ENCODE measurements at places on chromosomes 7 and 10.

DNA sequence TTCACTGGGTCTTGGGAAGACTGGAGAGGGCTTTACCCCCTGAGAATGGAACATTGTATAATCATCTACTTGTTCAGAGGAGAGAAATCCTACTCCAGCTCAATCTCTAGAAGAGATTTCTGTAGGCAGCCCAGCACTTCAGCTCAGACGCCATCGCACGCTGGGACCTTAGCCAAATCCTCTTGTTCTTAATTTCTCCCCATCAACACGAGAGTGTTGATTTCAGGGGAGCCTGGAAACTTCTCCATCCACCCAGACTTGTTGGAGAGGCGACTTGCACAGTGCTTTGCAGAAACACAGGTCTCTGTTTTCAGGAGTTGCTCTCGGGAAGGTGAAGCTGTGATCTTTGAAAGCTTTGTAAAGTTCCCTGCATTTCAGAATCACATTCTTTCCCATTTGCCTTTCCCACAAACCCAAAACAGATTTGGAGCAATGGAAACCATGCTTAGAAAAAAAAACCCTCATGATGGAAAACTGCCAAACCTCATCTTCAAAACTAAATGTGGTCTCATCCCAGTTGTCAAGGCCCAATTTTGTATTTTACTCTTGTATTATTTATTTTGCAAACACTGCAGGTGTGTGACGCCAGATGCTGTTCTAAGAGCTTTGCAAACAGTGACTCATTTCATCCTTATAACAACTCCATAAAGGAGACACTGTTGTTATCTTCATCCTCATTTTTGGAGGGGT is 60.9 kb downstream of the CALML3 start:
- no peak for DNase-seq

DNA sequence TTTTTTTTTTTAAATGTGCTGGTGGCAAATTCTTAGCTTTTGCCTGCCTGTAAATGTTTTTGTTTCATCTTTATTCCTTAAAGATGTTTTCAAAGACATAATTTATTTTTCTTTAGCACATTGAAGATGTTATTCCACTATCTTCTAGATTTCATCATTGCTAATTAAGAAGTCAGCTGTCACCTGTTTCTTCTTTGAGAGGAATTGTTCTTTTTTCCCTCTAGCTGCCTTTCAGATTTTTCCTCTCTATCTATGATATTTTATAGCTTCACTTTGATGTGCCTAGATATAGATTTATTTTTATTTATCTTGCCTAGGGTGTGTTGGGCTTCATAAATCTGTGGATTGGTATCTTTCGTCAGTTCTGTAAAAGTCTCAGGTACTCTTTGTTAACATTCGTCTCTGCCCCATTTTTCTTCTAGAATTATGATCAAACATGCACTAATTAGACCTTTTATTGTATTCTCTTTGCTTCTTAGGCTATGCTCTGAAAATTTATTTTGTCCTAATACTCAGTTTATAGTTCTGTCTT is 50.0 kb upstream of the GATA3 start:
- DNase-seq = no peak

DNA sequence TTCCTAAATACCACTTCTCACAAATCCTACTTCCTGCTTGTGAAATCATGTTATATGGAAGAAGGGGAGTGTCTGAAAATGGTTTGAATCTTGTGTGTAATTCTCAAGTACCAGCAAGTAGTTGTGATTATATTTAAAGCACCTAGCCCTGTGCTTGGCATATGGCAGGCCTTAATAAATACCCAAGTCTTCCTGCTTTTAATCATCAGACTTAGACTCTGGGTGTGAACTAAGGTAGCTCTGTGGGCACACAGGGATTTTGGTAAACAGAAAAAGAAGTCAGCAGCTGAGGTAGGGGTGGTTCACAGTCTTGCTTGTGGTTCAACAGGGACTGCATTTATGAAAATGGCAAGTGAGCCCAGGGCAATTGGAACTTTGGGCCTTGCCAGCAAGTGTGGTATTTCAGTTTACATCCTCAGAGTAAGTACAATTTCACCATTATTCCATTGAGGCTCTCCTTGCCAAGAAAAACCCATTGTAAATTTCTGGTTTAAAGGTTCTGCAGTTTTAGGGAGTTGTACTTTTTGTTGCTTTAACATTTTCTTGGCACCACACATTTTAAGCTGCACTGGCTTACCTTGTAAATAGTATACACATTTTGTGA is 215.5 kb downstream of the AUTS2 start:
- DNase-seq = no peak

DNA sequence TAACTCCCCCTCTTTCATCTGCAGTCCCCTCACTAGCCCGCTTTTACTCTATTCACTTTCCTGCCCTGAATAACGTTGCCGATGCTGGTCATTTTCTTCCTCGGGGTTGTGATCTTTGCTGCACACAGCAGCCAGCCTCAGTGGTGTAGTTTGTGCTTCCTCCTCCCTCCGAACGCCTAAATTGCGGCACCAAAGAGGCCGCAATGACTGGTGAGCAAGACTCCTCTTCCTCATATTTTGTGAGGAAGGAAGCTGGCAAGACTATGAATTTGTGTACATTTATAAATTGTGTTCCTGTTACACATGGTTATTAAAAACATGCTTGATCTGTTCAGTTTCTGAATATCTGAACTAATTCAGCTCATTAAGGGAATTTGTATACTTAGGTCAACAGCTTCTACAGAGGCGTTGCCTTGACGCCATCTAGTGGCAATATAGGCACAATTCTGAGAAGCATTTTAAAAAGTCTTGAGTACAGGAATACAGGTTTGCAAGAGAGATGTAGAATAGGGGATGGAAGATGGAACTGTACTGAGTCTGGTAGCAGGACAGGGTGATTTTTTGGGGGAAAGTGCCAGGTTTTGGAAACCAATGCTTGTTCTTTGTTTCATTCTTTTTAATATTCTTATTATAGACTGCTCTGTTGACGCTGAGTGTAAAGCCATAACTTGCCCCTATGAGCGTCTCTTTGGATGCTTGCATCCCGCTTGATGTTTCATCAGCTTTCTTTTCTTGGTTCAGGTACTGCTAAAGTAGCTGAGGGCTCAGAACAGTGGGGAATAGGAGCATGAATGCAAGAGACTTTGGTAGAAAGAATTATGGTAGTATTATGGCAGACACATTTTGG is 4.1 kb upstream of the TAS2R5 start:
- peak; percentile 5 for DNase-seq

DNA sequence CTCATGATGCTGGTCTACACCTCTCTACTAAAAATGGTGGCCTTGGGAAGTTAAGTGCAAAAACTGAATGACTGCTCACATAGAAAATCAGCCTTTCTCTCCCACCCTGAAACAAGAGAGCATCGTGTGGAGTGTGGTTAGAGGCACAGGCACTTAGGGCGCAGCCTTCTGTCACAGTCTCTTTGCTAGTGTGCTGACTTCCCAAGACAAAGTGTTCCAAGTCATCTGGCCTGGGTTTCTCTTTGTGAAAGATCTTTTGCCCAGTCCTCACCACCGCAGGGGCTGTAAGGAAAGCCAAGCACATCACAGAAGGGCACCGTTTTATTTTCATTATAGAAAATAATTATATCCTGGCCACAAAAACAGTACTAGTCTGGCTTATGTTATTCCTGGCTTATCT is 12.5 kb downstream of the STN1 start:
- DNase-seq = no peak

DNA sequence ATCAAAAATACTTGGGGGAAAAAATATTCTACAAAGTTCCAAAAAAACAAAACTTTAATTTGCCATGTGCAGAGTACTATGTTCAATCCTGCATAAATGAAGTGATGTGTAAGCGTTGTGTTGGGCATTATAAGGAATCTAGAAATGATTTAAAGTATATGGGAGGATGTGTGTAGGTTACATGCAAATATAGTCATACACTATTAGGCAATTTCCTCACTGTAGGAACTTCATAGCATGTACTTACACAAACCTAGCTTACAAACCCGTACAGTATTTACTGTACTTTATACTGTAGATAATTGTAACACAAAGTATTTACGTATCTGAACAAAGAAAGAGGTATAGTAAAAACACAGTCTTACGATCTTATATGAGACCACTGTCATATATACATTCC is 72.3 kb downstream of the NRBF2 start:
- no peak for DNase-seq

- DNase-seq = no peak
These were observed 2.8 kb downstream of the MPP7 start for GRCh38 chr10:28300027-28300426.

GRCh38 chr10:3784510-3785250 is at the start of gene KLF6:
Gene KLF6 (minus strand): TSS chr10:3785209. CDS start chr10:3785014, 195 bp downstream.
- no peak for DNase-seq

- DNase-seq = no peak
These were observed 37.7 kb upstream of the ITGB1 start for GRCh38 chr10:32995751-32996150.

DNA sequence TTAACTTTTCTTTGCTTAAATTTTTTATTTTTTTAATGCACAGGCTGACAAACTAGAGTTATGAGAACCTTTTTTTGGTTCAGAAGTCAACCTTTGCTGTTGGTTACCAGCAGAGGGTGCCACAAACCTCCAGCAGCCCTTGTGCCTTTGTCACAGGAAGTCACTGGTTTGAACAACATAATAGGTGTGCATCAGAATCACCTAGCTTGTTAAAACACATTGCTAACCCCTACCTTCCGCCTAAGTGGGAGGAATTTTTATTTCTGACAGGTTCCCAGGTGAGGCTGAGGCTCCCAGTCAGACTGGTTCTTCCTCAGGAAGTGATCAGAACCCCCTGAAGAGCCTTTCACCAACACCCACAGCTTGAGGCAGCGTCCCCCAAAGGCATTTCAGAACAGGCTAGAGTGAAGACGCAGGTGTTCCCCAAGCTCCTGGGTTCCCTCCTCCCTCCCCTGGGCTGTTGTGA is 22.6 kb upstream of the VDAC2 start:
- DNase-seq = no peak

DNA sequence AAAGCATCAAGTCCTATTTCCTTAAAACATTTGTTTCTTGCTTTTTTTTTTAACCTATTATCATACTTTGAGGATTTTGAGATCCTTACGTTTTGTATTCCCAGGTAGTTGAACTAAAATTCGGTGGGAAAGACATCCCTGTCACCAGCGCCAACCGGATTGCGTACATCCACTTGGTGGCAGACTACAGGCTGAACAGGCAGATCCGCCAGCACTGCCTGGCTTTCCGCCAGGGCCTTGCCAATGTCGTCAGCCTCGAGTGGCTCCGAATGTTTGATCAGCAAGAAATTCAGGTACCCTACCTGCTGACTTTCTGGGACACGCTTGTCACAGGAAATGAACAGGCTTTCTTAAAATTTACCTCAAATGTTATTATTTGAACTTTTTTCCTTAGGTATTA is 83.0 kb upstream of the DNAJB6 start:
- no peak for DNase-seq

GRCh38 chr7:151566897-151567320 is 47.2 kb upstream of the RHEB start:
- peak; percentile 31 for DNase-seq

GRCh38 chr10:72727130-72727529 is 35.2 kb downstream of the MCU start:
- peak; percentile 53 for DNase-seq

DNA sequence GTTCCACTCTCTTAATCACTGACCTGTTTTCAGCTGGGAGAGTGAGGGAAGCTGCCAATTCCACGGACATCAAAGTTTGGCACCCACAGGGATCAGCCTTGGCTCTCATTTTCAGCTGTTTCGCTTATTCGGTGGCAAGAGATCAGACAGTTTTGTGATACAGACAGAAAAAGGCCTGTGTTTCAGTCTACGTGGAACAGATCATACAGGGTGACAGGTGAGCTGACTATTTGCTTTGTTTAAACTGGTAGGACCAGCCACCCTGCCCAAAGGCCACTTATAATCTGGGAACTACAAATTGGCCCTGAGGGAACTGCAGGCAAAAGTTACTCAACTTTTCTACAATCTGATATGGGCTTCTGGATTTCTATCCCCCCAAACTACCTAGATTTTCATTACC is 128.6 kb downstream of the ZNF467 start:
- DNase-seq = no peak

DNA sequence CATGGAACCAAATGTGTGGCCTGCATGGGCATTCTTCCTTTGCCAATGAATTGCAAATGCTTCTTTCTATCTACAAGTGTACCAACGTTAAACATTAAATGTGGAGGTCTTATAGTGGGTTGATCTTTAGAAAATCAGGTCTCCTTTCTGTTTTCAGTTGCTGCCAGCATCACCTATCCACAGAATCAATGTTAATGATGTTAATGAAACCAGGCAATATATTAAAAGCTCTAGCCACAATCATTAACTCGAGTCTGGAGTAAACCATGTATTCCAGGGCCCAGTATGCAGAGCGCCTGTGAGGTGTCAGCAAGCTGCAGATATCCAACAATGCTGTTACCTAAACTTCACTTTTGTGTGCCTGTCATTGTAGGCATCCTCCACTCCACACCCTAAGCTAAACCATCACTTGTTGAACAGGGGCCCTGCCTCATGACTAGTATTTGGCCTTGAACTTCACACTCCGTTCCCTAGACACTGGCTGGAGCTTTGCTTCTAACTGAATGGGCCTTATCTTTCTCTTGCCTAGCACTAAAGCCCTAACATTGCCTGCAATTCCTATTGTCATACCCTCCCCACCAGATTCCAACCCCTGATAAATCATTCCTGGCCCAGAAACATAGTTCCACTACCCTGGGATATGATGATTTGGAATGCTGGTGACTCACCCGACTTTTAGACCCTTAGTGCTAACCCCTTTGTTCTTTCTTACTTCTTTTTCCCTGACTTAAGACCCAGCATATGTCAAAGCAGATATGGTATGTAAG is 24.3 kb upstream of the ITGB8 start:
- no peak for DNase-seq

GRCh38 chr10:78924319-78925003 is 144.3 kb upstream of the ZMIZ1 start:
- DNase-seq = no peak

- DNase-seq = no peak
These were observed 210.5 kb downstream of the ARHGAP21 start for GRCh38 chr10:24513155-24513554.

DNA sequence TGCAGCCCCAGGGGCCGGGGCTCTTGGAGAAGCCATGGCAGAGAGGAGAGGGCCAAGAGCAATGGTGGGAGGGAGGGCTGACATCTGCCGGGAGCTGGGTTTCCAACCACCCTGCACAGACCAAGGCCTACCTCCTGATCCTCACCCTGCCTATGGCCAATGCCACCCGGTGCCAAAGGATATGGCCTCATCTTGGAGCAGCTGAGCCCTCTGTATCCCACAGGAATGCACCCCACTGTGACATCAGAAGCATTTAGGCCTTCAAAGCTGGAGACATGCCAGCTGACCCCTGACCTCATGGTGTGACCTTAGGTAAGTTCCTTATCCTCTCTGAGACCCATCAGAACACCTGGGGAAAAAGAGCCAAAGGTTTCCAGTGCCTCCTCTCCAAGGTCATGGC is 113.6 kb upstream of the ZMIZ1 start:
- DNase-seq = no peak

DNA sequence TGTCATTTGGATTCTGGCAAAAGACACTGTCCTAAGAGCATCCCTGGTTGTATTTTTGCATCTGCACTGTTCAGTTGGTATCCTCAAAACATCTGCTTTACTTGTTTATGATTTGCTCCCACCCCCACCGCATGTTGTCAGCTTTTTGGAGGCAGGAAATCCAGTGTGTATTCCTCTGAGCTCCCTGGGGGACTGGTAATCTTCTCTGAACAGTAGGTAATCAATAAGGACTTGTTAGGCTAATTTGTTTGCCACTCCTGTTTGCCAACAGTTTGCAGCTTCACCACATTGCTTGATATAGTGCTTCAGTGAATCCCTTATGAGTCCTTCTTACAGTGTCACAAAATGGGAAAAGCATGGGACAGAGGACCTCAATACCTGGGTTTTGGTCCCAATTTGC is 49.1 kb downstream of the FEZF1 start:
- no peak for DNase-seq

GRCh38 chr7:86788948-86789347 is 145.2 kb downstream of the GRM3 start:
- DNase-seq = no peak

GRCh38 chr7:23467291-23467805 is 2.9 kb downstream of the IGF2BP3 start:
- DNase-seq = no peak

Measured in AG04449 (cell line).